ENCODE measurements at places on chromosomes 3 and 15.

- peak; percentile 23 for DNase-seq
Observed at GRCh38 chr3:158790901-158791589, 10.8 kb upstream of the MFSD1 start.

GRCh38 chr15:60648928-60649679 lies 170.2 kb upstream of the ICE2 start:
- no peak for DNase-seq

GRCh38 chr3:119796785-119797184 lies 14.9 kb downstream of the NR1I2 start:
- DNase-seq: no peak

DNA sequence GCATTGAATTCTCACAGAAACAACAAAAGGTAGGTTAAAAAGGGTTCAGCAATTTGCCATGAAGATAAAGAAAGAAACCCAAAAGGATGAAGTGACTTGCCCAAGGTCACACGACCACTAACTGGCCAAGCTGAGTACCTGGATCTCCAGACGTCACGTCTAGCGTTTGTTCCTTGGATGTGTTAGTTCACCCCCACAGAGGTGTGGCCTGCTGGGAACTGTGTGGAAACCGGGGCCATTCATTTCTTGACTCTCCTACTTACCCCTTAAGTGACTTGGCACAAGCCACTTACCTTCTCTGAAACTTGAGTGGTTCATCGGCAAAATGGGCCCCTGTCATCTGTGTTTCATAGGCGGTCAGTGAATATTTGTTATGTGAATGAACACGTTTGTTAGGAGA lies 244.3 kb upstream of the SLCO3A1 start:
- no peak for DNase-seq

GRCh38 chr3:108495717-108496116 lies 14.7 kb downstream of the MYH15 start:
- no peak for DNase-seq

GRCh38 chr3:78906245-78906644 lies 861.6 kb downstream of the ROBO1 start:
- no peak for DNase-seq

DNA sequence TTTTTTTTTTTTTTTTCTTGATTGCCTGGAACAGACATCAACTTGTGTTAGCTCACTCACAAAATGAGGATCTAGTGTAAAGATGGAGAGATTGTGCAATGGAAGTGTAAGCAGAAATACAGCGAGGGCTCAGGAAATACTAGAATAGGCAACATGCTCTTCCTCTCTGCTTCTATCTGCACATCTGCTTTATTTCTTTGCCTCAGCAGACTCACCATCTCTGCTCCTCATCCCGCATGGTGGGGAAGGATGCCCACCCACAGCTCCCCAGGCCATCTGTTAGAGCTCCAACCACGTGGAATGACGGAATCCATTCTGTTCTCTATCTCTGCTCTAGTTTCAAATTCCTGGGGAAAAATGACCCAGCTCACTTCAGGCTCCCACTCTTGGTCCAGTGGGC lies 128.0 kb upstream of the ADAMTS9 start:
- no peak for DNase-seq

DNA sequence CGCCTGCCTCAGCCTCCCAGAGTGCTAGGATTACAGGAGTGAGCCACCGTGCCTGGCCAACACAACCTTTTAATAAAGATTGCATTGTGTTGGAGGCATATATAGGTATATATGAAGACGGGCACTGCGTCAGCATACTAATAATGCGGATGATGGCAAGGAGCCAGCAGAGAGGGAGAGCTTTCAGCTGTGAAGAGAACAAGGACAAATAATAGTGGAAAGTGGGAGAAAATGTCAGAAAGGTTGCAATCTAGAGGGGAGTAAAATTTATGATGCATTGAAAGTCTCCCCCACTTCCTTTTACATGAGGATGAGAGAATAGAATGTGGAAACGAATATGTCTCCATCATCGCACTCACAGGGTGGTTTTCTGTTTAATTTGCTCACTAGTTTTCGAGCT lies 170.5 kb upstream of the TBL1XR1 start:
- no peak for DNase-seq

DNA sequence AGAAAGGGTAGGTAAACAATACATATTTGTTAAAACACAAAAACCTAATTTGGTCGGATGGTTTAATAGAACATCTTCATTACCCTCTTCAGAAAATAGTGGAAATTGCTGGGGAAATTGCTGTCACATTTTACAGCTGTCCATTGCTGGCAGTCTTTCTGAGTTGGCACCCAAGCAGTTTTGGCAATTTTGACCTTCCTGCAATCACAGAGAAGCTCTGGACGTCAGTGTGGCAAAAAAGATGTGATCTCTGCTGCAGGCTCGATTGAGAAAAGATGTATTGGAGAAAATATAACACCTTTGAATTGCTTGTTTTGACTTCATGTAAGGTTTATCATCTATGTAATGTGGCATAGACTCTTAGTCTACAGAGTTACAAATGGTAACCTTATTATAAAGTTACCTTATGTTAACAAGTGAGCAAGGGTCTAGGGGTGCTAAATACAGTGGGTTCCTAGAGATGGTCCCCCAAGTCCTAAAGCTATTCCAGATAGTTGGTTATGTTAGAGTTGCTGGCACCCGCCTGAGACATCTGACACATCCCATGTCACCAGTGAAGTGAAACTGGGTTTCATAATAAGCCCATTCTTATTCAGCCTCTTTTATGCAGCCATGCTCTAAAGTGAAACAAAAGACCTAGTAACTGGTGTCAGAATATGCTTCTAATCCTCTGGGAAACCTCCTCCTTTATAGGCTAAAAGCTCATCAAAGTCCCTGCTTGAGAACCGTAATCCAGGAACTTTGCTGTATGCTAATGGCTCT lies 14.0 kb downstream of the UBE2E1 start:
- DNase-seq: no peak

GRCh38 chr15:98976500-98976899 lies 31.1 kb downstream of the PGPEP1L start:
- DNase-seq: no peak

DNA sequence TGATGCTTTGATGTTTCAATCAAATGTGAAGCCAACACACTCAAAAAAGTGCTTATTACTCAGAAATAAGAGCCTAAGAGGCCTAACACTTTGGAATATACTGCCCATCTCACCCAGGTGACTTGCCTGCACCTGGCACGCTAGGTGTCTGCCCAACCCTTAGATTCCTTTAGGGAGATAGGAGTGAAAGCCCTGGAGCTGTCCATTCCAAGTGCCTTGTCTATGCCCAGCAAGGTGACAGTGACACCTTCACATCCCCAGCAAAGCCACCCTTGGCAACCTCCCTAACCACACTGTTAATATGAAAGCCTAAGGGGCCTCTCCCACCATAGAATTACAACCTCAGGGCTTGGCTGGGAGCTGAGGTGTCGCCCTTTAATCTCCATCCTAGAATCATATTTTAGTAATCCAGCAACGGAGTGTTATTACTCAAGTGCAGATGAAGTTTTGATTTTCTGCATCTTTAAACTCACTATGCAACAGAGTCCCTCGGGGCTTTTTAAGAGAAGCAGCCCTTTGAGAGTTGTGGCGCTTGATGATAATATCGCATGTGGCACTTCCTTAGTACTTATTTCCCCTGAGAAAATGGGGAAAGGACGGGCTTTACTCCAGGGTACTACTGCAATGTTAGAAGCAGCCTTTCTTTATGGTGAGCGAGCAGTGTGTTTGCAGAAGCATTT lies 24.8 kb downstream of the ATP10A start:
- no peak for DNase-seq

DNA sequence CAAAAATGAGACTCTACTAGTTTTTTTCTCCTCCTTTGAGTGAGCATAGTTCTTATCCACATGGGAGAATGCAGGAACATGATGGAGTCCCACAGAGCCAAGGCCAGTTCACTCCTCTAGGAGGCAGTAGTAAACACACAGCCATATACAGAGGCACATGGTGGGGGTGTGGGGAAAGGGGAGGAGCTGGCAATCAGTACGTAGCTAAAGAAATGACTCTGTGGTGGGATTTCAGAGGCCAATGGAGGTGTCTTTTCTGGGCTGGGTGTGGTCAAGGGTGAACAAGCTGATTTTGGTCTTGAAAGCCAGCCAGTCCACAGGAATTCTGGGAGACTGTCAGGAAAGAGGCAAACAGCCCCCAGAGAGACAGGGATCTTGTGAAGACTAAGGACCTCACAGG lies 6.6 kb upstream of the RAB11A start:
- peak; percentile 65 for DNase-seq

DNA sequence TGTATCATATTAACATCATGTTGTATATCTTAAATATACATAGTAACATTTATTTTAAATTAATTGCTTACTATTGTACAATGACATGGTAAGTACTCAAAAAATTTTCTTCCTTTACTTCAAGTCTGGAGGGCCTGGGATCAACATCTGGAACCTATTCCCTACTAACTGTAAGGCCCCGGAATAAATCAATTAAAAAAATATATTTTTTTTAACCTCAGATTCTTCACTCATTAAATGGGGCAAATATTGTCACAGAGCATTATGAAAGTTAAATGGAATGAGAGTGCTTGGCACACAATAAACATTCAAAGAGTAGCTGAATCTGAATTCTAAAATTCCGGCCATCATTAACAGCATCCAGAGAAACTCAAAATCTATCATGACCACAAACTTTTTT lies 16.5 kb downstream of the GSK3B start:
- no peak for DNase-seq

DNA sequence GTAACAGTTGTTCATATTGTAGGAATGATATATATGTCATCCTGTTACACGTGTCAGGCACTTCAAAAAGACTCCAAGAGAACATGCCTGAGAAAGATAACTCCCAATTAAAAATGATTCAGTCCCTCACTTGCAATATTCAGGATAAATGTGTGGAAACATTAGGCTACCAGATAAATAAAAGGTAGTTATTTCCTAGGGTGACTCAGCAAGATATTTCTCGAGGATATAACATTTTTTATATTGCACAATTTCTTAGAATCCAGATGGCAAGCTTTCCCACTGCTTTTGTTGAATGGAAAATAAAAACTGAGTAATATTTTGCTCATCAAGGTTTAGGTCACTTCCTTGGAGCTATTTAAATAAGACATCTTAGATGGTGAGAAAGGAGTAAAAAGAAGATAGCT lies 181.4 kb downstream of the GAP43 start:
- DNase-seq: no peak

GRCh38 chr15:91135201-91136130 lies 35.4 kb downstream of the SV2B start:
- DNase-seq: no peak

- DNase-seq: no peak
Observed at GRCh38 chr3:57538465-57538864, 5.7 kb downstream of the DNAH12 start.

GRCh38 chr15:81901319-81901718 lies 144.5 kb downstream of the MEX3B start:
- DNase-seq: no peak

DNA sequence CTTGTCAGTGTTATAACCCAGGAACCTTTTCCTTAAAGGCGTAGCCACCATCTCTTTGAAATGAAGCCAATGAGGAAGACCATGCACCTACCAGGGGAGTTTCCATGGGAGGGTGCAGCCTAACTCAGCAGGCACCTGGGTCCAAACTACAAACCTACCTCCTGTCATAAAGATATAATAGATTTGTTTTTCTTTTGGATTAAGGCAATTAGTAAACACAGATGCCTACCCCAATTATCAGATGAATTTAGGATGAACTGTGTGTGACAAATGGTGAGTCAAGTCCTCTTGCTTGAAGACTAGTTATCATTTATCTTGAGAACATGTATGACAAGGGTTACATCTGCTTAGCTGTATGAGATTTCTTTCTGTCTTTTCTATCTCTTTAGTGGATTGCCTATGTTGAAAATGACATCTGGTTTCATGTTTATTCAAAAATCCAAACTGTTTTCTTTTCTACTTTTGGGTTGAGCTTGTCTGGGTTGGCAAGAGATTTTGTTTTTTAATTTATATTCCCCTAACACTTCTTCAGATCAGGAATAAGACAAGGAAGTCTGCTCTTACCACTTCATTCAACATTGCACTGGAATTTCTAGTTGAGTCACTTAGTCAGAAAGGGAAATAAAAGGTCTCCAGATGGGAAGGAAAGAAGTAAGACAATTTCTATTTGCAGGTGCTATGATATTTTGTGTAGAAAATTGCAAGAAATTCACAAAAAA lies 149.9 kb downstream of the NEK10 start:
- no peak for DNase-seq

DNA sequence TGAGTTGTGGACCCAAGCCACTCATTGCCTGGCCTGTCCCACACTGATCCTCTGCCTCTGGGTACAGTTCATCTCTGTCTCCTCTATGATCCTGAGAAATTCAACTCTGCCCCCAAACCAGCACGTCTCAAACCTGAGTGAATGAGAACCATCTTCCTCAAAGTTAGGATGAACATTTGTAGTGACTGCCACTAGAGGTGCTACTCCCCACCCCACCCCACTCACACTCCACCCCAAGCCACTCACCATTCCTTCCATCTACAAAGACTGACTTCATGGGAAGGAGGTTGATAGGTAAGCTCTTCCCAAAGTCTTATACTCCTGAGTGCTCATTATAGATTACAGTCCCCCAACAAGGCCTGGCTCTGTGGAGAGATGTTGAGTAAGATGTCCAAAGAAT lies 43.8 kb downstream of the NEK10 start:
- DNase-seq: no peak

DNA sequence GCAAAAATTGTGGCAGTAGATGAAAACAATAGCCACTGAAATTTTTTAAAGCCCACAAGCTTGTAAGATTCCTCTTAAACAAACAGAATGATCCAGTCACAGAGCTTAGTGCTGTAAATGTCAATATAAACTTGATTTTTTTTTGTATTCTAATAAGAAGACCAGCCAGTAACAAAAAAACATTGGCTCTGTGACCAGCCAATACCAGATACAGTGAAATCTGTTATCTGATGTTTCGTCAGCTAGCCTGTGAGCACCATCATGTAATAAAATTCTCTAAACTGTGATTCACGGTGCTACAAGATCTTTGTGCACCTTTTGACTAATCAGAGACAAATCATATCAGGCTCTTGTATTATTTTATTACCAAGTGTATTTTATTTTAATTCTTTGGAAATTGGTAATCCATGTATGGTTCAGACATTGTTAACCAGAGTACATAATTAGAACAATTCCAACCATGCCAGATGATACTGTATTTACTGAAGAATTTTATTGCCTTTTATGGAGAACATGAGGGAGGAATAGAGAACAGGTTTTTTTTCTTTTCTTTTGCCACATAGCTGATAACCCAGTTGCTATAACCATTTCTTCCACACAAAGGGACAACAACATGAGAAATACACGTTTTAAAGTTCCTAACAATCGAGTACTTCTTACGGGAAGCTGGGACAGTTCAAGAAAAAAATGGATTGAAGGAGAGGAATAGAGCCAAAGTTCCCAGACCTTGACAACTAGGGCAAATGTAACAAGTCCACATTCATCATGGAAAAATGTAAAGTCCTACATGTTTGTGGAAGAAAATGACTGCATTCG lies 71.9 kb downstream of the FILIP1L start:
- no peak for DNase-seq

All from stimulated activated CD4-positive, alpha-beta T cell treated with anti-CD3 and anti-CD28 coated beads, Interleukin-2, amount 100 ng/mL, for 24 hours (primary cell).